ENCODE measurements at places on chromosomes 7 and 10.
A peak's percentile ranks its signal among the peaks of the same experiment; 100 is the strongest.

GRCh38 chr10:60031183-60031582 is 124.8 kb upstream of the CCDC6 start:
- DNase-seq, result no peak

DNA sequence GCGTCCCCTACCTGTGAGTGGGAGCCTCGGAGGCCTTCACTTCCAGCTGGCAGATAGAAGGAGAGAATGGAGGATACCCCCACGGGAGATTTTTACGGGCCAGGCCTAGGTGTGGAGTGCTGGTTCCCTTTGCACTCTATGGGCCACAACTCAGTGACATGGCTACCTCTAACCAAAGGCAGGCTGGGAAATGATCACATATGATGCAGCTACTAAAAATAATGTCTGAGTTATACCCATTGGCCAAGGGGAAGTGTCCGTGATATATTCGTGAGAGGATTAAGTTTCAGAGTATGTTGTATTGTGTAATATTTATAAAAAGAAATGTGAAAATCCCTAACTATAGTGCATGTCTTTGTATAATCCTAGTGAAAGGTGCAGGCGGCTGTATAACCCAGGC is 13.5 kb upstream of the HIPK2 start:
- DNase-seq, result no peak

- no peak for DNase-seq
Observed at GRCh38 chr7:63521-64021, 128.8 kb upstream of the FAM20C start.

- DNase-seq, result peak; percentile 32
Observed at GRCh38 chr7:47730142-47730541, 148.2 kb upstream of the TNS3 start.

GRCh38 chr7:28479507-28479947 is 67.2 kb downstream of the CREB5 start:
- DNase-seq, result no peak

GRCh38 chr7:52053525-52053924 is 736.9 kb upstream of the COBL start:
- DNase-seq, result no peak

DNA sequence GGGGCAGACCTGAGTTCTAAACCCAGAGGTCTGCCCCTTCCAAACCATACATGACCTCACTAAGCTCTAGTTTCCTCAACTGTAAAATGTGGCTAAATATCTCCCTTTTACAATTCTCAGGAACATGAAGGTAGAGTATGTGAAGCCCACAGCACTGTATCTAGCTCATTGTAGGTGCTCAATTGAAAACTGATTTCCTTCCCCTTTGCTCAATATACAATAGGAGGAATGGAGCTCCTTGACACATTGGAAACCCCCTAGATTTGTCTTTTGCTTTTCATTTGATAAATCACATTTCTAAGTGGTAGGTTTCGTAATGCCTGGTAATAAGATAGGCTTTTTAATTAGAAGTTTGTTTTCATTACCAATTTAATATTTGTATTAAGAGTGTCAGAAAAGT is 153.3 kb downstream of the ARID5B start:
- DNase-seq, result no peak

DNA sequence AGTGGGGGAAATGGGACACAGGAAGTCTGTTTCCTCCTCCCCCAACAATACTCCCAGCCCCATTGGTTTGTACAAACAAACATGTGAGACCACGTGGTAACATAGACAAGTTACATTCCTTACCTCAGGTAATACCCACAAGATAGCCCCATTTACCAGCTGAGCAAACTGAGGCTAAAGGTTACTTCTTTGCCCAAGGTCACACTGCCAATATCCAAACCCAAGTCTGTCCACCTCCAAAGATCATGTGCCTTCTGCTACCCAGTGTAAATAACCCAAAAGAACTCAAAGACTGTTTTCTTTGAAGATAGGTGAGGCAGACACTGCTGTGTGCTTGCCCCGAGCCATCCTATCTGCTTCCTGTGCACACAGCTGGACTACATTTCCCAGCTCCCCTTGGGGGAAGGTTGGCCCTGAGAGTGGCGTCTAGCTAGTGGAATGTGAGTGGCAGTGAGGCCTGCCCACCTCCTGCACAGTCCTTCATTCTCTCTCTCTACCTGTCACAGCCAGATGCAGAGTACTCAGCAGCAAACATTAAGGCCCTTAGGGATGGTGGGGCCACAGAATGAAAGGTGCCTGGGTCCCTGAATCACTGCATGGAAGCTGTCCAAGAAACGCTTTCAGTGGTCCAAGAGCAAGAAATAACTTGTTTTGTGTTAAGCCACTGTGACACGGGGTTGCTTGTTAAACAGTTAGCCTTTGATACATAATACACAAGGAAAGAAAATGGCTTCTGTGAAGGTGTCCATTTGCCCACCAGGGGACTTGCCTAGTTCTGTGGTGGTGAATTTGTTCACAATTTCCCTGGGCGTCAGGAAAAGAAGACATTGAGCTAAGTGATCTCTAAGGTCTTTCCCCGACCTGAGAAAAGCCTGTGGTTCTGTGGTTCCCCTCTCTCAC is 257.7 kb upstream of the NFE2L3 start:
- no peak for DNase-seq

DNA sequence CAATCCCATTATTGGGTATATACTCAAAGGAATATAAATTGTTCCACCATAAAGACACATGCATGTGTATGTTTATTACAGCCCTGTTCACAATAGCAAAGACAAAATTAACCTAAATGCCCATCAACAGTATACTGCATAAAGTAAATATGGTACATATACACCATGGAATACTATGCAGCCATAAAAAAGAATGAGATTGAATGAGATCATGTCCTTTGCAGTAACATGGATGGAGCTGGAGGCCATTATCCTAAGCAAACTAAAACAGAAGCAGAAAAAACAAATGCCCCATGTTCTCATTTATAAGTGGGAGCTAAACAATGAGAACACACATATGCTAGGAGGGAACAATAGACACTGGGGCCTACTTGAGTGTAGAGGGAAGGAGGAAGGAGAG is 44.7 kb upstream of the CROT start:
- no peak for DNase-seq

DNA sequence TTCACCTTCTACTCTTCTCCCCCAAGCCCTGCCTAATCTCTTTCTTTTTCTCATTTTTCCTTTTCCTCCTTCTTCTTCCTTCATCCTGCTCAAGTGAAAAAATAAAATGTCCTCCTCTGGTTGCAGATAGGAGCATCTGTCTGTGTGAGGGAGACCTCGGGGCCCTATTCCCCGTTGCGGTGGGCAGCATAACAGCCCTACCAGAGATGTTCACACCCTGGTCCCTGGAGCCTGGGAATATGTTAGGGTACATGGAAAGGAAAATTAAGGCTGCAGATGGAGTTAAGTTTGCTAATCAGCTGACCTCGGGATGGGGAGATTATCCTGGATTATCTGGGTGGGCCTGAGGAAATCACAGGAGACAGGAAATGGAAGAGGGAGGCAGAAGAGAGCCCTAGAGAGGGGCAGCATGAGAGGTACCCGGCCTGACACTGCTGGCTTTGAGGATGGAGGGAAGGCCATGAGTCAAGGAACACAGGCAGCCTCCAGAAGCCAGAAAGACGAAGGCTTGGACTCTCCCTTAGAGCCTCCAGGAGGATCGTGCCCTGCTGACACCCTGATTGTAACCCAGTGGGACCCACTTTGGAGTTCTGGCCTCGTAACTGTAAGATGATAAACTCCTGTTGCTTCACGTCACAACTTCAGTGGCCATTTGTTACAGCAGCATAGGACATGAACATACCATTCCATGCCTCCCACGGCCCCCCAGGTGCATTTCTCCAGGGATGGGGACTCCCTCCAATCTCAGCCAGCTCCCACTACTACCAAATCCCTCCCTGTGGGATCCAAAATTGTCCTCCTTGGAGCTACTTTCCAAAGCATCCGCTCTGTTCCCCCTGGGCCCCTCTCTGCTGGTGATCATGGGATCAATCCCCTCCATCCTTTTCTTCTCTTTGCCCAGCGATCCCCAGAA is 39.0 kb upstream of the ZMIZ1 start:
- no peak for DNase-seq

- peak; percentile 64 for DNase-seq
Observed at GRCh38 chr7:39428221-39428620, 138.0 kb upstream of the YAE1 start.

DNA sequence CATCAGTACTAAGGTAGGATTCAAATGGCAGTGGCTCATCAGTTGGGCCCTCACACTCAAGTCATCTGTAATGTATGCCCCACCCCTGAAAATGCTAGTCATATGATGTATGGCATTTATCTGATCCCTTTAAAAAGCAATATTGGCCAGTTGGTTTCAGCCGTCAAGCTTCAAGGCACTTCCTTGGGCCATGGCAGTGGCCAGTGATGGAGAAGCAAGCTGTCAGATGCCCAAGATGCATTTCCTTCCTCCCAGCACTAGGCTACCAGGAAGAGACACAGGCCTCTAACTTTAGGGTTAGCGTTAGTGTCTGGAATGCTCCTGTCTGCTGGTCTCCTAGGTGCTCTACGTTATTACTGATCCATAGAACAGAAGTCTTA is 64.1 kb downstream of the PIK3AP1 start:
- no peak for DNase-seq

- DNase-seq, result no peak
Observed at GRCh38 chr7:43825391-43825808, 43.9 kb downstream of the MRPS24 start.

DNA sequence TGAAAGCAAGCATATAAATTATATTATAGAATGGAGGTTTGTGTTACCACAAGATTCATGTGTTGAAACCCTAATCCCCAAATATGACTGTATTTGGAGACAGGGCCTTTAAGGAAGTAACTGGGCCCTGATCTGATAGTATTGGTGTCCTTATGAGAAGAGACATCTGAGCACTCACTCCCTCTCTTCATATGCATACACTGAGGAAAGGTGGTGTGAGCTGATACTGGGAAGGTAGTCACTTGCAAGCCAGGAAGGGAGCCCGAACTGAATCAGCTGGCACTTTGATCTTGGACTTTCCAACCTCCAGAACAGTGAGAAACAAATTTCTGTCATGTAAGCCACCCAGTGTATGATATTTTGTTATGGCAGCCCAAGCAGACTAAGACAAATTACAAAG is 66.9 kb upstream of the RHOBTB1 start:
- no peak for DNase-seq

- peak; percentile 91 for DNase-seq
Observed at GRCh38 chr7:44072364-44073231, 7.2 kb upstream of the PGAM2 start.

- DNase-seq, result no peak
Observed at GRCh38 chr7:78260826-78261225, 462.3 kb downstream of the PHTF2 start.

DNA sequence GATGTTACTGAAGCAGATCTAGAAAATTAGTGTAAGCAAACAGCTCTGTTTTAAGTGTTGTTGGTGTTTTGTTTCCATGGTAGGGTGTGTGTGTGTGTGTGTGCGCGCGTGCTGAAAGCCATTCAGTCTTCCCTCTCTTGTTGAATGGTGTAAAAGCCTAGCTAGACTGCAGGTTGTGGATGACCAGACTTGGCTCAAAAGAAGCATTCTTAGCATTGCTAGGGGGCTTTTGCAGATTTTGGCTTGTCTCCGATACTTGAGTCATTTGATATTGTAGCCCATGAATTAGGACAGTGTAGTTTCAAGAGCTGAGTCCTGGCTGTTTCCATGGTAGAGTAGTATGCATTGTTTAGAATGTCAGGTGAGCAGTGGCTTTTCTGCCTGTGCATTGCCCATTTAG is 99.1 kb downstream of the SND1 start:
- peak; percentile 79 for DNase-seq

DNA sequence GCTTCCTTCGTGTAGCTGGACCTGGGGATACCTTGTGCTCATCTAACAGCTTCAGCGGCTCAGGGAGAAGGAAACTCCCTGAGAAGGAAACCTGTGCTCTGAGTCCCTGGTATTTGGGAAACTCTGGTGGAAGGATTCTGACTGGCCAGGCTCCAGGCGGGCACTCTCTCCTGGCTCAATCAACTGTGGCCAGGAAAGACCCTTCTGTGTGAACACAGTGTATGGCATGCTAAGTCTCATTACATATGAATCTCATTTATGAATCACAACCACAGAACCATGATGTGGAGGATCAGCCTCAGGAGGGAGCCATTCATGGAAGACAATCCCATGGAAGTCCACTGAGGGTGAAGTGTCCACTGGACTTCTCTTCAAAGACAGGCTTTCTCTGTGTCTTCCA is 20.9 kb downstream of the NPS start:
- no peak for DNase-seq

GRCh38 chr10:88149906-88150305 is 286.5 kb downstream of the PTEN start:
- DNase-seq, result peak; percentile 48

DNA sequence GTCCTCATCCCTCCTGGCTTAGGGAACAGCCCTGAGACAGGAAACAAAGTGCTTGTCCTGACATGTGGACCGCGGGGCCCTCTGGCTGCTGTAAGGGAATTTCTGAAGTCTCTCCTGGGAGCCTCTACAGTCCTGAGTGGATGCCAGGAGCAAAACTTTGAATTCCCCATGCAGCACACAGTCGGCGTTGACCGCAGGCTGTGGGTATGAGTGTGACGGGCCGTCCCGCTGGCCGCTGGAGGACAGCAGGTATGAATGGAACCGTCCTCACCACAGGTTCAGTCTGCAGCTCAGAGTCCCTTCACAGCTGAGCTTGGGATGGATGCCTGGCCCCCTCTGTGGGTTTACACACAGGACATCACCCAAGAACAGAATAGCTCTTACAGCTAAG is 94.9 kb downstream of the GPR26 start:
- DNase-seq, result no peak

DNA sequence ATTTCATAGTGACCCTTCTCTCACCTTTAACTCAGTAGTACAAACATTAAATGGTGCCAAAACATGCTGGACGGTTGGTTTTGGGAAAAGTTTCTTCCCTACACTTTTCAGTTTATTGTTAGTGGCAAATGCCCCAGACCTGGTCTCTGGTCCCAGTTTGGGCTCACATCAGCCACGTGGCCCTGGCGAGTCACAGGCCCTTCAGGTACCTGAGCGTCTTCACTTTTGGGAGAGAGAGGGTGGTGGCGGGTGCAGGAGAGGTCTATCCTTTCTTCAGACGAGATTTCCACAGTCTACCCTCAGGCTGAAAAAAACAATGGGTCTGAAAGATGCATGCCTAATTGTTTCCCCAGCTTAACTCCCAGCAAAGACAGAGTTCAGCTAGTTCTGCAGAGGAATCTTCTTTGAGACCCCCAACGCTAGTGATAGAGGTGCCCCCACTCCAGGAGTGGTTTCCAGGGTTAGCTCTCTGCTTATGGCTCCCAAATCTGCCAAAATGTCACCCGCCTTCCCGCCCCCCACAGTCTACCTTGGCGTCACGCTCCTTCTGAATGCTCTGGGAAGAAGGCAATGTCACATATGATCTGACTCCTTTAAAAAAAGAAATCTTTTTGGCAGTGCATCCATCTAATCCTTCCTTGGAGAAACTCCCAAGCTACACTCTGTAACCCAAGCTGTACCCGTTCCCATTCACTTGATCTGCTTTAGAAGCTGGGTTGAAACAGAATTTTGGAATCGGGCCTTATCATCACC is 384.8 kb upstream of the FOXK1 start:
- DNase-seq, result no peak
